ENCODE measurements at places on chromosomes 4 and X.
A peak's percentile ranks its signal among the peaks of the same experiment; 100 is the strongest.

GRCh38 chr4:64774626-64775025 is 365.4 kb upstream of the TECRL start:
- no peak for DNase-seq

GRCh38 chr4:87153078-87153870 is 67.1 kb downstream of the KLHL8 start:
- no peak for DNase-seq

DNA sequence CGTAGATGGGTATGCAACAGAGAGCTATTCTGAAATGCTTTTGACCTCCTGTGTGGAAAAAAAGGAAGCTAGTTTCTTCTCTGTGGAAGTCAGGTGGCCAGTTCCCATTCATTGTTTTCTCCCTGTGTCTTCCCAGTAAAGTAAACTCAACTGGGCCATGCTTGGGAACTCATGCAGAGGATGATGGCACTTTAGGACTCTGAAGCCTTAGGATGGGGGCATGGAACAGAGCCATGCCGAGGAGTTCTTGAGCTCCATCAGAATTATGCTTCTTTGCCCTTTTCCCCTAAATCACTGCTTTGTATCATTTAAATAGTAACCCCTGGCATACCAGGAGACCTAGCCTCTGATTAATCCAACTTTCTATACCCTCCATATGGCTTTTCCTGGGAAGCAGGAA is 3.2 kb downstream of the TMEM164 start:
- DNase-seq: no peak

GRCh38 chrX:32987142-32987541 is 224.2 kb downstream of the DMD start:
- no peak for DNase-seq

DNA sequence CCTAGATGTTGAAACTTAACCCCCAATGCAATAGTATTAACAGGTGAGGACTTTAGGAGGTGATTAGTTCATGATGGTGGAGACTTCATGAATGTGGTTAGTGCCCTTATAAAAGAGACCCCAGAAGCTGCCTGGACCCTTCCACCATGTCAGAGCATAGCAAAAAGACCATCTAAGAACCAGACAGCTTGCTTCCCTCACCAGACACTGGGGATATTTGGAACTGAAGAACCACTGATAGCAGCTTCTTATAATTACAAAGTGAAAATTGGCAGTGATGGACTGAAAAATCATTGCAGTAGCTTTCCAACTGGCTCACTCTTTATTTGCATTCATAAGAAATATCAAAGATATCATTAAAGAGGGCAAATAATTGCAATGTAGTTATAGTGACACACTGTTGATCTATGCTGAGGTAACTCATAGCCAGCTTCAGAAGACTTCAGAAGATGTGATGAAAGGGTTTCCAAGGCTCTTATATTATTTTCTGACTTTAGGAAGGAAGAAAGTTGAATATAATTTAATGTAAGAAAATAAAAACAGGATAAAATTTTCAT is 5.8 kb downstream of the RASSF6 start:
- DNase-seq: no peak

- DNase-seq: no peak
These were observed 19.4 kb downstream of the AWAT2 start for GRCh38 chrX:70030301-70030767.

- no peak for DNase-seq
These were observed 782.5 kb upstream of the INTU start for GRCh38 chr4:126850286-126850685.

DNA sequence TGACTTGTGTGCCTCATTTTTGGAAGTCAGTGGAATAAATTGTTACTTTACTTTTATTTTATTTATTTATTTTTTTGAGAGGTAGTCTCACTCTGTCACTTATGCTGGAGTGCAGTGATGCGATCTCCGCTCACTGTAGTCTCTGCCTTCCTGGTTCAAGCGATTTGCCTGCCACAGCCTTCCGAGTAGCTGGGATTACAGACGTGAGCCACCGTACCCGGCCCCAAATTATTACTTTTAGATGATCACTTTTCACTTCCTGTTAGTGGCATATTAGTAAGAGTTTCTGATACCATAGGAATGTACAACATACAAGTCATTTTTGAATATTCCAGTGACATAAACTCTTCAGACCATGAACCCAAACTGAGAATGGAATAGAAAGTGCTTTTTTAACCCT is 611.0 kb upstream of the MAGEB2 start:
- no peak for DNase-seq

DNA sequence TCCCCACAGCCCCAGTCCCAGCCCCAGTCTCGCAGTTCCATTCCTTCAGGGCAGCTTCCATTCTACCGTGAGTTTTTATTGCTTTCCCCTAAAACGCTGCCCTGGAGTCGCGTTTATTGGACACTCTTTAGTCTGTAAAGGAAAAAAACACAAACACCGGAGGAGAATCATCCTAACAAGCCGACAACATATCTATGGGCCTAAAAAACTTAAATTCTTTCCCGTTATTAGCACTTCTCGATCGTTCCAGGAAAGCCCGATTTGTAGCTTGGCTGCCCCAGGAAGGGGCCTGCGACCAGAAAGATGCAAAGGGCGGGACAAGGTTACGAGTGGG is 178.5 kb downstream of the CBR4 start:
- DNase-seq: no peak

- no peak for DNase-seq
These were observed 23.7 kb downstream of the PLS3 start for GRCh38 chrX:115584696-115585095.

DNA sequence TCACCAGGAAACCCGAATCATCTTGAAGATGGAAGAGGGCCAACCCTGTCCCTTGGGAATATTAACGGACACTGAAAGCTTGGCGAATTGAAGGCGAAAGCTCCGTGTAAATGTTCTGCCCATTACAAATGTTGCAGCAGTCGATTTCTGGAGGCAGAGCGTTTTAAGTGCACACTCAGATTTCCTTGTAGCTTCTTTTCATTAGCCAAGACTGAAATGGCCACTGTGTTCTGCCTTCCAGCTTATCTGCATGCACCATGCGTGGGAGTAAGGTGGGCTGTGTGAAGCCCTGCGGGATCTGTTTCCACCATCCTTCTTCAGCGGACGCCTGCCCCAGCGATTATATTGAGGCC is 1.3 kb downstream of the SMIM20 start:
- no peak for DNase-seq

DNA sequence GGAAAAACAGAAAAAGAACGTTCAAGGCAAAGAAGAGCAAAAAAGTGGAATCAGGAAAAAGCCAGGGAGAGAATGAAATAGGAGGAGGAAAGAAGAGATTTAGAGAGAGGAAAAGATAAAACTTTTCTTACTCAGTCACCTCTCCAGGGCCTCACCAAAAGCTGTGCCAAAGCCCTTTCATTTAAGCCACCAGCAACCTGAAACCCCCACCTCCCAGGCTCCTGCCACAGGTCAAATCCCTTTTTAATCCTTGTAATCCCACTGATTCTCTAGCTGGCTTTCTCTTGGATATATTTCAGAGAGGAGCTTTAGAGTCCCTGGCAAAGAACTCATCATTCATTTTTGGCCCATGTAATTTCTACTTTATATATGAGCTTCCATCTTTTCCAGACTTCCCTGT is 25.7 kb upstream of the XIAP start:
- DNase-seq: no peak

DNA sequence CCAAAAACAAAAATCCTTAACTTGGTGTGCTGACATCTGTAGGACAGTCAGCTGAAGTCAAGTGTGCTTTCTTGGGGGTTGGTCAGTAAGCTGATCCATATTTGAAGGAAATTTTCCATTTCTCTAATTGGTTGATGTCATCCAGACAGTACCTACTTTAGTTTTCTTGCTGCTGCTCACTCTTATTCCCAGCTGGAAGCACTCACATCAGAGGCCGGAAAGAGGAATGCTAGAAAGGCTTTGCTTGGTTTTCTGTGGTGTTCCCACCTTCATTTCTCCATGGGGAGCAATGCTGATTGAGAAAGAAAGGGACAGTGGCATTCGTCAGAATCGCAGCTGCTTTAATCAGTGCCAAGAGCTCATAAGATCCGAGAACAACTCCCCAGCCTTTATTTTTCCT is 227.0 kb downstream of the C4orf33 start:
- no peak for DNase-seq

- DNase-seq: no peak
These were observed 107.8 kb downstream of the CCSER1 start for GRCh38 chr4:90234916-90235547.

DNA sequence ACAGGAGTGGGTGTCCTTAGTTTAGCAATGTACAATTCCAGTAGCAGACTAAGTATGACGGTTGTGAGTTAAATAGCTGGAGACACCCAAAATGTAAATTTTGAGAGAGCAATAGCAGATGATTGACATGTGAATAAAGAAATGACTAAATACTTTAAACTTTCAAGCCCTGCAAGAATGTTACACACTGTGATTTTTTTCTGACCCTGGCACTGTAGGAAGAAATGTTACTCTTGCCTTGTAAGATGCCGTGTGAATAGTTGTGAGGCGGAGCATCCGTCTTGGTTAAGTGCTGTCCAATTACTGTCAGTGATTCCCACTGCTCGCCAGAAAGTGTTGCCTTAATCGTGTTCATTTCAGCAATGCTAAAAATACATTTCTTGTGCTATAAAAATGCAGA is 1248.1 kb downstream of the RAPGEF2 start:
- DNase-seq: no peak

DNA sequence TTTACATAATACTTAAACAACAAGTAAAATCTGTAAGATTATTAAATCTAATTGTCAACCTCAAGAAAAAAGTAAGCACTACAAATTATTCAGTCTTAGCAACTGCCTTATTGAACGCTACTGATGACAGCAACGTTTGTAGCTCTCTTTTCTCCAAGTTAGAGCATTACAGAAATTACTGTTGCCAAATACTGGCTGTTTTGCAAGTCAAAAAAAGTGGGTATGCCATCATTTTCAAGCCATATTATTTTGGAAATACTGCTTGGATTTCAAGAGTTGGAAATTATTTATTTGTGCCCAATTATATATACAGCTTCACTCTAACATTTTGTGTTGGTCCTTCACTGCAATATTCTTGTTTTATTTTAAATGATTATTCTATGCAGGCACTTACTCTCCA is 221.7 kb downstream of the CXXC4 start:
- no peak for DNase-seq

DNA sequence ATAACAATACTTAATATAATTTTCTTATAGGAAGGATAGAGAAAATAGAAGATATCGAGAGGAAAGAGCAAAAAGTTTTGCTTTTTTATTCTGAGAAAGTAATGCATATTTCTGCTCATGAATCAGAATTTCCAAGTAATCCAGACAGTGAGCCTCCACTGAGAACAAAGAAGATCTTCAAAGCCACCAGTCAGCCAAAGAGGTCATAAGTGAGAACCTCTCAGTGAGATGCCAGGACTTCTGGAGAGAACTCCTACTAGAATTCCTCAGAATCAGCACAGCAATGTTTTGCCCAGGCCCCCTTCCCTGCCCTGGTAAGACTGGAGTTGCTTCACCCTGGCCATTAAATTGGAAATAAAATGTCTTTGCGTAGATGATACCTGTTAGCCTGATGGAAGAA is 254.4 kb upstream of the FAT4 start:
- DNase-seq: no peak

GRCh38 chrX:633043-633984 is 2.7 kb downstream of the SHOX start:
- DNase-seq: no peak

GRCh38 chrX:129779747-129780146 is at the start of gene SASH3:
Gene SASH3, plus strand, starts transcription at chrX:129779949. Its CDS starts 149 bp downstream, at chrX:129780098.
- DNase-seq: peak; percentile 37

DNA sequence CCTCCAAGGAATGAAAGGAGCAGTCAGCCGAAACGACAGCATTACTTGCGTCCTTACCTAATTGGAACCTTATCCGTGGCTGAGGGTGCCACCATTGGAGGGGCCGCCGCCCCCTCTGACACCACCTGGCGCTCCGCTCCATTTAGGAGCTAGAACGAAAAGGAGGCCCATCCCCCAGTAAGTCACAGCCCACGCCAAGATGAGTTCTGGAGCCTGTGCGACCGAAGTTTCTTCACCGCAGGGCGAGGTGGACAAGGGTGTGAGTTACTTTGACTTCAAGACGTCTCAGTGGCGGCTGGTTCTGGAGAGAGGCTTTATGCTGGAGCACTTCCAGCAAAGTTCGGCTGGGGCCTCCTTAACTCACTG is 729 bp upstream of the IRF2 start:
- no peak for DNase-seq

DNA sequence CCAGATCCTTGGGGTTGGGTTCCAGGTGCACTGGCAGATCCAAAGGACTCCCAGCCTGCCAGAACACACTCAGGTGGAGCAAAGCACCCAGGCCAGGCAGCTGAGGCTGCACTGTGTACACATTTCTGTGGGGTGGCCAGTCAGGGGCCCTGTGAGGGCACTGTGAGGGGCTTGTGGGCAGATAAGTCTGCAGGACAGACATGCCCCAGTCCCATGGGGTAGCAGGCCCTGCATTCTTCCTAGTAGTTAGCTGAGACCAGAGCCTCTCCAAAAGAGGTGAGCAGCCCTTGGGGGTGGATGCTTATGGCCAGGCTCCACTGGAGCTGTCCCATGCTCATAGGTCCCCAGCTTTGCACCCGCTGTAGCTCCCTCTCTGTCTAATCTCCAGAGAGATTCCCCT is 7.6 kb downstream of the ETDB start:
- no peak for DNase-seq

DNA sequence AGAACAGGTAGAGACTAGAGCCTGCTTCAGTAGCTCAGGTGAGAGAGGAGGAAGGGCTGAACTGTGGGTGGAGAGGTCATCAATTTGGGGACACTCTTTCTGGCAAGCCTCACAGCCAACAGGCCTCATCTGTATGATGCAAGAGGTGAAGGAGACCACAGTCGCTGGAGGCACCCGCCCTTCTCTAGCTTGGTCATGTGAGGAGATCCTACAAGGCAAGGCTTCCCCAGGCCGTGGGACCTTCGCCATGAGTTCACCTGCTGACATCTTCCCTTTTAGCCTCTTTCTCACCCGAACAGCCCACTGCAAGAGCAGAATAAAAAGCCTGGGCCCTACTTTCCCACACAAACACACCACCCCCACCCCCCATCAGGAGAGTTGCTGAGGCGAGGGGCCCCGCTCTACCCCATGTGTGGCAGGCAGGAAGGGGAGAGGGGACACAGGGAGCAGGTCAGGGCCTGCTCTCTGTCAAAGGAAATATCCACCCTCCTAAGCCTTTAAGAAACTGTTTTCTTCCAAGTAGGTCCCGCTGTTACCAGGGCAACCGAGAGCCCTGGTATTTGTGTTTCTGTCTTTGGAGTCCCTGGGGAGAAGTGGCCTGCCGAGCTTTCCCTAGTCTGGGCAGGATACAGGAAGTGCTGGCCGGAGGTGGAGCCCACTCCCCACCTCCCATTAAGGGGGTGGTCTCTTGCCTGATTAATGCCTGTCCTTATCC is 8.1 kb downstream of the RTL5 start:
- DNase-seq: no peak

Data from stimulated activated CD4-positive, alpha-beta T cell treated with anti-CD3 and anti-CD28 coated beads, TNF-alpha, amount 100 ng/mL, for 1 hour (primary cell).